Stimulated activated CD8-positive, alpha-beta memory T cell treated with anti-CD3 and anti-CD28 coated beads, Interleukin-4, amount 100 ng/mL, for 1 hour (primary cell): ENCODE measurements at places on chromosomes 5 and 9.

GRCh38 chr5:151758141-151758429 lies 346 bp downstream of the ATOX1 start:
- no peak for DNase-seq

DNA sequence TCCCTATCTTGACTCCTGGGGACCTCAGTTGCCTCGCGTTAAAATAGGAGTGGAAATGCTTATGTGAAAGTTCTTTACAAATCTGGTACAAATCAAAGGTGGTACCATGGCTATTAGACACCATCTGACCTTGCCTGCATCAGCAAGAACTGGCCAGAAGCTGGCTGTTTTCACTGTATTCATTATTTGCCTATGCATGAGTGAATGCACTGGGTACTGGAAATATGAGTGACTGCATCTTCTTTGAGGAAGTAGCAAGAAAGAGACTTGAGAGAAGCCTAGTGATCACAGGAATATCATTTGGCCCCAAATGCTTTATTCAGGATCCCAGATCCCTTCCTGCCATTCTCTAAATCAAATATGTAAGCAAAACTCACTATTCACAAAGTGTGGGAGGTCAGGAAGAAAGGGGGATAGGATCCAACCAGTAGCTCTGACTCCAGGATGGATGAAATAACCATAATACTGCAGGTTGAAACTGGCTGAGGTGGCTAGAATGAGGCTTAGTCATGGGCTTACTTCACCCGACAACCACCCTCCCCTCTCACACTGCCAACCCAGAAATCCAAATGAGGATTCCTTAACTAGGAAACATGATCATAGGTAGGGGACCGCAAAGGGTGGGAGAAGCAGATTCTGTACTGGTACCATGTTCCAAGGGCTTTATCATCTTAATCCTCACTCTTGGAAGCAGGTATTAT lies 56.7 kb downstream of the FAM114A2 start:
- no peak for DNase-seq

GRCh38 chr9:27425827-27426510 lies 98.1 kb upstream of the IFNK start:
- no peak for DNase-seq

DNA sequence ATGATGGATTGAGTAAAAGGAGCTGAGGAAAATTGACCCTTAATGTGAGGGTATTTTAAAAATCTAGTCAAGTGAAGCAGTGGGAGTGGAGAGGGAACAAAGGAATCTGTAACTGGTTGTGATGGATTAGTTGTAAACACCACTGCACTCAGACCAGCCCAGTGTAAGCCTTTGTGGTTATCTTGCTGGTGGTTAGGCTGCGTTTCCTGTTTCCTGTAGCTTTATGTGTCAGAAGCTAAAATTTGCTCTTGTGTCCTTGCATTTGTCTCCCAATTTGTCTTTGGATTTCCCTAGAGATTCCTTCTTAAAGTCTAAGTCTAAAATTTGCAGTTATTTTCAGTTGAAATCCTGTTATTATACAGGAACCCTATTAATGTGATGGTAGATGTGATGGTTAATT lies 6.3 kb downstream of the IFNA21 start:
- DNase-seq = no peak

DNA sequence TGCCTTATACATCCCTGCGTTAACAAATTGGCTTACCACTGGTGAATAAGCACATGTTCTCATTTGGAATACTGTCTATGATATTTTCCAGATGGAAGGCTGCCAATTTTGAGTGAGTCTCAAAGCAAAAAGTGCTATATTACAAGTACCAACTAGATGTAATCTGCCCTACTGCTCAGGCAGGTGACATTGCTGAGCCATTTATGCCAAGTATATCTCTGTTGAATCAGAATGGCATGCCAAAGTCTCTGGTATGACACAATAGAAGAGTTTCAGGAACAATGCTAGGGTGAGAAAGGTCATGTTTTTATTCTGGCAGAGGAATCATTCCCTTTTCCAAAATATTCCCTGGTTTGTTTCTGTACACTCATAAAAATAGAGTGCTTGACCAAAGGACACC lies 356.5 kb downstream of the CDH9 start:
- DNase-seq = no peak

DNA sequence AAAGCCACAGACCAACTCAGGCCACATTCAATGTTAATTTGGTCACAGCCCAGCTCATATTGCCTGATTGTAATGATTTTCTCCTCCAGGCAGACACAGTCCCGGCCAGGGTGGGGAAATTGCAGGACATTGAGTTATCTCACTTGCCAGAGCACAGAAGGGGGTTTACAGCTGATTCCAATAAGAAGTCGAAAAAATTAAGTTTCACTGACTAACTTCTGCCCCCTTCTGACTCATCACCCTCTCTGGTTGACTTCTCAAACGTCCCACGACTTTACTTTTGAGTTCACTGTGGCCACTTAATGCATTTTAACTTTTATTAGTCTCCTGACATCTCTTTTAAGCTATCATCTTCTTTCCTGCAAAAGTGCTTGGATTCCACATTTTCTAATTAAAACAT lies 321.4 kb upstream of the WWC1 start:
- DNase-seq = no peak

- no peak for DNase-seq
Measured at GRCh38 chr5:157248821-157249470, 17.0 kb upstream of the CYFIP2 start.

DNA sequence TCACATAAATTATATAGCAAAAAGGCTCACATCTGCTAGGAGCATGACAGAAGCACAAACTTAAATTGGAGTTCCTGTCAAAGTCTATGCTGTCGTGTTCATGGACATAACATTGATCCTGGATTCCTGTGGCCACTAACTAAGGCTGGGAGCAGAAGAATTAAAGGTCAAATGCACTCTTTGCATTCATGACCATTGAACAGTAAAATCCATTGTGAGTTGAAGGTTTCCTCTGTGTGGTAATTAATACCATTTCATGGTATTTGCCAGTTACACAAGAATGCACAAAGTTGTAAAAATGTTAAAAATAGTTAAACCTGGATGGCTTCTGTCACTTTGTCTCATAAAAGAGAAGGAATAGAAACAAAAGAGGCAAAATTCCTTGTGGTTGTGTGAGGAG lies 242.6 kb downstream of the NPR3 start:
- DNase-seq = no peak
